Pericardium fibroblast (primary cell): ENCODE measurements at places on chromosomes 2 and 18. TPM values are rescaled to one million over a fixed set of nuclear protein-coding genes. Genes with fewer than 3 reads are reported as not detected.

The TBR1 gene
- total RNA-seq: not detected in 2 replicates

The R3HDM1 gene
- 8.5 and 12.4 TPM in 2 replicates for total RNA-seq

The SKOR2 gene
- not detected in 2 replicates for total RNA-seq

The PLEKHH2 gene
- 1.8 and 3.8 TPM in 2 replicates for total RNA-seq

The PKDCC gene
- total RNA-seq: 134 and 207 TPM in 2 replicates

The MGAT5 gene
- 19.6 and 31.2 TPM in 2 replicates for total RNA-seq

The ZBTB7C gene
- total RNA-seq: 0.82 and 0.85 TPM in 2 replicates

The TIA1 gene
- total RNA-seq: 19.3 and 34.6 TPM in 2 replicates

The PLCL1 gene
- total RNA-seq: 5.8 and 5.9 TPM in 2 replicates

The NEU4 gene
- total RNA-seq: 0.09 TPM in 1 of 2 replicates, not detected in the other

The LRRTM4 gene
- not detected in 2 replicates for total RNA-seq

The SULT1C2 gene
- not detected in 2 replicates for total RNA-seq

The GCG gene
- total RNA-seq: not detected in 2 replicates

The PUM2 gene
- total RNA-seq: 11.2 and 20.0 TPM in 2 replicates

The COL5A2 gene
- total RNA-seq: 906 and 968 TPM in 2 replicates

The MOGAT1 gene
- not detected in 2 replicates for total RNA-seq

The CYTIP gene
- total RNA-seq: not detected in 2 replicates

The ADAM23 gene
- total RNA-seq: 1.1 and 1.5 TPM in 2 replicates

The CRYGB gene
- total RNA-seq: not detected in 2 replicates

The ZNF804A gene
- 0.51 and 1.3 TPM in 2 replicates for total RNA-seq

The SDC1 gene
- 1.8 and 4.0 TPM in 2 replicates for total RNA-seq

The VSNL1 gene
- 0.09 TPM in 1 of 2 replicates, not detected in the other for total RNA-seq

The DNAJC5G gene
- total RNA-seq: not detected in 2 replicates

The LOXL3 gene
- 7.3 and 23.7 TPM in 2 replicates for total RNA-seq

The CYS1 gene
- 2.1 and 2.3 TPM in 2 replicates for total RNA-seq

The HEATR5B gene
- 7.5 and 9.2 TPM in 2 replicates for total RNA-seq

The REG3A gene
- not detected in 2 replicates for total RNA-seq
